ENCODE measurements at places on chromosomes 12 and 14.

- DNase-seq: peak; percentile 43
Measured at GRCh38 chr12:108857158-108857407, 300 bp downstream of the SSH1 start.

DNA sequence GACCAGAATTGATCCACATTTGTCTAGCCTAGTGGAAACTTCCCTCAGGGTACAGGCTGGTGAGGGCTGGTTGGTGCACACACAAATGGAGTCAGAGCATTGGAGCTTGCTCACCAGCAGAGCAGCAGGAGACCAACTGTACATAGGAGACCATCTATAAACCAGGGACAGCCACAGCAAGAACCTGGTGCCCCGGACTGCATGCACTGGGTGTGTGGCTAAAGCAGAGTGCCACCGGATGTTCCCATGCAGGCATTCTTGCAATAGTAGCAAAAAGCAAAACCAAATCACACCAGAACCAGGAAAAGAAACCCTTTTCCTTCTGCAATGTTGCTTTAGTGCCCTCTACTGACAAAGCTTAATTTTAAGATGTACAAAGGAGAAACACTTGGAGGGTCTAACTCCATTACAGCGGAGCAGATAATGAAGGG is 136.4 kb downstream of the MDGA2 start:
- no peak for DNase-seq

GRCh38 chr14:20805485-20805884 is 2.8 kb upstream of the RNASE1 start:
- DNase-seq: no peak

GRCh38 chr12:102549691-102550090 is 69.3 kb upstream of the IGF1 start:
- DNase-seq: no peak

- no peak for DNase-seq
Measured at GRCh38 chr14:85087201-85087600, 442.7 kb upstream of the FLRT2 start.

- no peak for DNase-seq
Measured at GRCh38 chr12:52362118-52362726, 5.1 kb downstream of the KRT85 start.

DNA sequence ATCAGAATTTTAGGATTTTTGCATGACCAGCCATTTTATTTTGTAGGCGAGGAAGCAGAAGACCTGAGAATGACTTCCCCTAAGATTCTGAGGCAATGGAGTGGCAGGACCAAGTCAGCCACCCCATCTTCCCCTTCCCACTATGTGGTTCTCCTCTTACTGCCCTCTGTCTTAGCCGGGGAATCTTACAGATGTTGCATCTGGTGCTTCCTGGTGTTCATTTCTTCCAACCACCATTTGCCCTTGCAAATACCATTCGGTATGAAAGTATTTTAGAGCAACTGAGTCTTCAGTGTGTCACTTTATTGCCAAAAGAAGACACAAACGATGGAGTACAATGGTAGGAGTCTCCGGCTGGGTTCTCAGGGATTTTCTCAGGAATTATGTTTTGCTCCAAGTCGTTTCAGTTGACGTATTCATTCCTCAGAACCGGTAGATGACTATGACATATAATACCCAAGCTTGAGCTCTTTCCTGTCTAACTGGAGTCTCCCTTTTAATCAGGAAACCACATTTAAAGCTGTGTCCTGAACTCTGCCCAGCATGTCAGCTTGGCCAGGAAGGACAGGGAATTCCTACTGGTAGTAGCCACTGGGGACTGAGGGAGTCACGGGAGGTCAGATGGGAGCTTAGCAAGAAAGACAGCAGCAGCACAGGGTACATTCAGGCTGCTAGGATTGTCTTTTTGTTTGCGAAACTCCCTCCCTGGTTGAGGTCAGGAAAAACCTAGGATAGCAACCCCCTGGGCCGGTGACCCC is 87.0 kb downstream of the SAMD4A start:
- peak; percentile 68 for DNase-seq

- no peak for DNase-seq
Measured at GRCh38 chr14:72706485-72706884, 187.4 kb downstream of the DPF3 start.

GRCh38 chr14:76863724-76864407 is 37.7 kb downstream of the LRRC74A start:
- peak; percentile 68 for DNase-seq

- peak; percentile 60 for DNase-seq
Measured at GRCh38 chr12:19412844-19413243, 26.4 kb upstream of the AEBP2 start.

DNA sequence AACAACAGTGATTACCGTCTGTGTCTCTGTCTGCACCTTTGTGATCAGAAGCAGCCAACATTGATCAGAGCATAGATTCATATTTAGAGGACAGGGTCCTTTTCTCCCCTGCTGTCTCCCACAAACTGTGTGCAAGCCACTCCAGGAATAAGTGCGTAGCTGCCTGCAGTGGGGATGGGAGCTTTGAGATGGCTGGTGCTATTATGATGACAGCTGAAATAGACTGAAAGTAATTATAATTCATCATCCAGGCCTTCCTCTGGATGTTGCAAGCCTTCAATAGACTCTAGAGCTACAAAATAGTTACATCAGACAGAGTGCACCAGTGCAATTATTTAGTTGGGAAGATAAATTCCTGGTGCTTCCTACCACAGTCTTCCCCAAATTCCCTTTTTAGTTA is 68.1 kb downstream of the BORCS5 start:
- DNase-seq: no peak

DNA sequence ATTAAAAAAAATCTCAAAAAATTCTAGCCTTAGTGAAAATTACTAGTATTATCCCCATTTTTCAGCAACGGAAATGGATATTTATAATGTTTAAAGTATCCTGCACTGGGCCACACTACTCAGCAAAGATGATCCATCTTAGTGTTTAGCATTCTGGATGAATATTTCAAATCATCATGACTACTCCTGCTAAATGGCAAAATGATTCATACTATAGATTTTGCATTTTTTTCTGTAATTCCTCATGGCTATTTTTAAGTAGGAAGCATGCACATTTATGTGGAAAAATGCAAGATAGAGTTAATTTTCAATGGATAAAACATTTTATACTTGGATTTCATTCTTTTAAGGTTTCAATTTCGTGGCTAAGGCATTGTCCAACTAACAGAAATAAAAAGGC is 59.6 kb downstream of the LRFN5 start:
- DNase-seq: no peak

GRCh38 chr14:102940729-102941362 is 18.4 kb downstream of the AMN start:
- DNase-seq: no peak

- peak; percentile 87 for DNase-seq
Measured at GRCh38 chr14:32472512-32473463, 143.7 kb downstream of the AKAP6 start.

- DNase-seq: no peak
Measured at GRCh38 chr12:67202011-67202677, 67.0 kb upstream of the CAND1 start.

GRCh38 chr14:103716091-103716801 is 636 bp downstream of the ZFYVE21 start:
- DNase-seq: no peak

GRCh38 chr12:132444957-132445883 is 44.7 kb upstream of the FBRSL1 start:
- peak; percentile 66 for DNase-seq

GRCh38 chr12:8722286-8722800 is 24.6 kb downstream of the RIMKLB start:
- no peak for DNase-seq

- DNase-seq: no peak
Measured at GRCh38 chr14:85934886-85935254, 404.9 kb downstream of the FLRT2 start.

- peak; percentile 75 for DNase-seq
Measured at GRCh38 chr14:61503167-61503801, 181.9 kb downstream of the PRKCH start.

- no peak for DNase-seq
Measured at GRCh38 chr12:6536894-6537579, 2.7 kb downstream of the GAPDH start.

DNA sequence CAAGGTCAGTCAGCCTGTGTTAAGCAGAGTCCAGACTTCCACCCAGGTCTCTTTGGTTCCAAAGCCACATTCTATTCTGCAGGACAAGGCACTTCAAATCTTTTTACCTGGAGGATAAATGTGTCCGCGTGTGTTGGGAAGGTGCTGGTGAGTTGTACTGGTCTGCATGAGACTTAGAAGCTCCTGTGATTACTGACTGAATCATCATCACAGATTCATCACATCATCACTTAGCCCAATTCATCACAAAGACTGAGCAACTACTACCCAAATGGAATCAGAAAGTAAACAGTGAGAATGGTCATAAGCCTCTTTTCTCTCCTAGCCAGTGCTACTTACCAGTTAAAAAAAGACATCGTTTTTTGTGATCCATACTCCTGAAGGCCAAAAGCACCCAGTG is 5.3 kb downstream of the SLC15A5 start:
- DNase-seq: no peak

DNA sequence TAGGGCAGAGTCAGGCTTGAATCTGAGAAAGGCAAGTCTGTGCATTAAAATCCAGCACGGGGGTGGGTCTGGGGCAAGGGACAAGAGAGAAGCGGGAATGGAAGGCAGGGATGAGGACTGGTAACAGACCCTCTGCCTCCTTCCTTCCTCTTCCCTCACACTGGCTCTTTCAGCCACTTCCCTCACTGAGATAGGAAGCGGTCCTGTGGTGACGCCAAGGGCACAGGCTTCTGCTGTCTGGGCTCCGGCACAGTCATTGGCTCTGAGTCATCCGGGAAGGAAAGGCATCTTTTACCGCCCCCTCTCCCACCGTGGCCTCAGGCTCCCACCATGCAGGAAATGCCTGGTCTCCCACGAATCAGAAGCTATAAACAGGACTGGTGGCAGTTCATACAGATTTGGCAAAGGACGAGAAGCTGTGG is 70.2 kb downstream of the ETV6 start:
- DNase-seq: peak; percentile 57

GRCh38 chr12:83149987-83150386 is 463.3 kb downstream of the TMTC2 start:
- no peak for DNase-seq

- DNase-seq: no peak
Measured at GRCh38 chr14:26200687-26201086, 397.1 kb downstream of the NOVA1 start.

GRCh38 chr12:14510574-14510973 is 57.1 kb downstream of the PLBD1 start:
- no peak for DNase-seq

DNA sequence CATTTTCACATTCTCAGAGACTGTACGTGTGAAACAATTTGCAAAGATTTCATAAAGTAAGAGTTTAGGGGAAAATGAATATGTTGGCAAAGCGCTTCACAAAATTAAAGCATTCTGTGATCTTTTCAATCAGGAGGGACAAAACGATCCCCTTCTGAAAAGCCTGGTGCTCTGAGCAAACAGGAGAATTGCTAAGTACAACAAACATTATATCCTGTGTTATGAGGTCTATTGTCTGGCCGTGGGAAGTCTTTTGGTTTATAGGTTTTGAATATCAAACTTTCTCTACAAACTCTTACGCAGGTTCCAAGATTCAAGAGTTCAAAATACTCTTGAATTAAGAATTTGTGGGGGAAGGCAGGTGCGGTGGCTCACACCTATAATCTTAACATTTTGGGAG is 7.2 kb upstream of the FOXN3 start:
- no peak for DNase-seq

- DNase-seq: peak; percentile 88
Measured at GRCh38 chr12:132279184-132279889, 50.1 kb downstream of the GALNT9 start.

DNA sequence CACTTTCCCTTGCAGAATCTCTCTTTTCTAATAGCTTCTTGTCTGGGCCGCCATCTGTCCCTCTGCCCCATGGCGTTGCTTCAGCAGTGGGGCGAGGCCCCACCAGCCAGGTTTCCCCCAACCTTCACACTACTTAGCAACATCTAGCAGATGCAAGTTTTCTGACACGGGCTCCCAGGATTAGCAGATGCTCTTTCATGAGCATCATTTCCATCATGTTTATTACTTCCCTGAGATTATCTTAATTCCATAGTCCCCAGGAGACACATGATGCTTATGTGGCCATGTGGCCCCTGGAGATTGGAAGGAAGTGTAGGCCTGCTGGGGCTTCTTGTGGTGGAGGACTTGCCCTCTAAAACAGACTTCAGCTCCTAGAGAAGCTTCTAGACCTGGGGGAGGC is 102.0 kb upstream of the MYL2 start:
- no peak for DNase-seq

DNA sequence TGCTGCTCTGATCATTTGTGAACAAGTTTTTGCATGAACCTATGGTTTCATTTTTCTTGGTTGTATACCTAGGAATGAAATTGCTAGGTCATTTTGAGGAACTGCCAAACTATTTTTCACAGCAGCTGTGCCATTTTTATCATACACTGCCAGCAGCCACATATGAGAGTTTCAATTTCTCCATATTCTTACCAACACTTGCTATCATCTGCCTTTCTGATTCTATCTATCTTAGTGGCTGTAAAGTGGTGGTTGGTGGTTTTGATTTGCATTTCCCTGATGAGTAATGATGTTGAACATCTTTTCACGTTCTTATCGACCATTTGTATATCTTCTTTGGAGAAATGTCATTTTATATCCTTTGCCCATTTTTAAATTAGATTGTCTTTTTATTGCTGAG is 146.1 kb downstream of the C12orf75 start:
- no peak for DNase-seq

- no peak for DNase-seq
Measured at GRCh38 chr14:81981307-81981675, 447.6 kb upstream of the SEL1L start.

DNA sequence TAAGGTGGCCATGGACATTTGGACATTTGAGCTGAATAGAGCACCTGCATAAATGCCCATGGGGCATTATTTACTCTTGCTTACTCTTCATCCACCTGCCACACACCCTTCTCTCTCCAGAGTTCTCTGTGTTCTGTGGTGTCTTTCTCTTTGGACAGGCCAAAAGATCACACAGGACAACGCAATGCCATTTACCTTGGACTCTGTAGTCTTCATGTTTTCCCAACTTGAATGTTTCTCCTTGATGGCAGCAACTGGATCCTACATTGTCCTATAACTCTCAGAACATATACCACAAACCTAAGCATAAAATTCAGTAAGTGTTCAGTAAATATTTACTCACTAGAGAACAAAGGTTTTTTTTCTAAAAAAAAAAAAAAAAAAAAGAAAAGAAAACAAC is 41.7 kb upstream of the PTHLH start:
- DNase-seq: no peak

Measured in right hindlimb (tissue), 1 donor.